ENCODE measurements at places on chromosomes 1 and 21.

DNA sequence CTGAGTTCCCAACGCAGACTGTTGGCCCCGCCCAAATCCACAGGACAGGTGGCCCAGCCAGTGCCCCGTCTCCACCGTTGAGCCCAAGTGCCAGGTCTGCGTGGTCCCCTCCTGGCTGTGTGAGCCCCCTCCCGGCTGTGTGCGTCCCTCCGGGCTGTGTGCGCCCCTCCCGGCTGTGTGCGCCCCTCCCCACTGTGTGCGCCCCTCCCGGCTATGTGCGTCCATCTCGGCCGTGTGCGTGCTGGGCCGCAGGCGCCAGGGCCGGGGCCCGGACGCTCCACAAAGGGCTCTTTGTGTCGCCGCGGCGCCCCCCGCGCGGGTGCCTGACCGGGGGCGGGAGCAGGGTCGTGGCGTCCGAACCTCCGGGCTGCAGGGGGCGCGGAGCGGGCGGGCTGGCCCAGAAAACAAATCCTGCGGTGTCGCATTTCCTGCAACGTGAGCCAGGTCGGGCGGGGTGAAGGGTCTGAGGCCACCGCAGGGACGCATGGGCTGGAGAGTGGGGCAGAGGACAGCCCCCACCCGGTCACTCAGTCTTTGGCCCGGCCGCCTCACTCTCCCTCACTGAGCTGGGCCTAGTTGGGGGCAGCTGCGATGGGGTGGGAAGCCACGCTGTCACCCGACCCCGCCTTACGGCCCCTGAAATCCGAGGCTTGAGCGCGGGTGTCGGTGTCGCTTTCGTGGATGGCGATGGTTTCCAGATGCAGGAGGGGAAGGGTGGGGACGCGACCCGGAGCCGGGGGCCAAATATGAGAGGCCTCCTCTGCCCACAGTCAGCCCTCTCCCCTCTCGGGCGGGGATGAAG is 18.8 kb downstream of the TNFRSF25 start:
- no peak for DNase-seq

DNA sequence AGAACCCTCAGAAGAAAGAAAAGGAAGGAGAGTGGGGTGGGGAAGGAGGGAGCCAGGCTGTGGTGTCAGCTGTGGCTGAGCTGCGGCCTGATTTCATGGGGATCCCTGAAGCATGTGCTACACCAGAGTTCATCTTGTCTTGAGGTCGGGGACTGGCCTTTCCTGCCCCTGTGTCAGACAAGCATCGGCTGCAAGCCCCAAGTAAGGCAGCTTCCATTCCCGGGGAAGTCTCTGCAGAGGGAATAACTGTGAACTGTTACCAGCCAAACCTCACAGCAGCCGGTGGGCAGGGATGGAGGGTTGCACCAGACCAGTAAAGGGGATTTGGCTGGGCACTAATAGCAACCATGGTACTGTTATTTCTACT is 35.7 kb upstream of the BTG2 start:
- no peak for DNase-seq

DNA sequence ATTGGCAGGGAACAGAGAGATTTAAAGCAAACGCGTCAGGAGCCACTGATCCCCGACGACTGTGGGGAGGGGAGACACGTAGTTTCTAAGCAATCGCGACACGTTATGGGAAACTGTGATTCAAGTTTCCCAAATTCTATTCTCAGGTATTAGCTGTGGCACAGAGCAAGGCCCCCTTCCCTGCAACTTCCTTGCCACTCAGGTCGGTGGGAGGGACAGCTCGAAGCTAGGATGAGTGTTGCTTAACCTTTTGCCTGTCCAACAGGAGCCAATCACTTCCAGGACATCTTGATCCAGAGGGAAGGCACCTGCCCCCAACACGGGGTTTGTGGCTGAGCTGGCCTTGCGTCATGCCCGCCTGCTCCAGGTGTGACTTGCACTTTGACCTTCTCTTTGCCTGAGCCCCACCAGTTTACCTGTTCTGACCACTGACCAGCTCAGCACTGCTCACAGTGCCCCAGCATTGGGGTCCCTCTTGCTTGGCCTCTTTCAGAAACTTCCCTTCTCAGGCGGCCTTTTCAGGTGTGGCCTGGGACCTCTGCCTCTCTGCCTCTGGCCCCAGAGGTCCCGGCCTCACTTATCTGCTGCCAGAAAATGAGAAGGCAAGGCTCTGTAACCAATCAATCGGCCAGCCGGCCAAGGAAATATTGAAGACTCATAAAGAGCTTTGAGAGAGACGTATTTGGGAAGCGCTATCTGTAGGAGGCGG is 24.6 kb downstream of the TEX35 start:
- DNase-seq = no peak

DNA sequence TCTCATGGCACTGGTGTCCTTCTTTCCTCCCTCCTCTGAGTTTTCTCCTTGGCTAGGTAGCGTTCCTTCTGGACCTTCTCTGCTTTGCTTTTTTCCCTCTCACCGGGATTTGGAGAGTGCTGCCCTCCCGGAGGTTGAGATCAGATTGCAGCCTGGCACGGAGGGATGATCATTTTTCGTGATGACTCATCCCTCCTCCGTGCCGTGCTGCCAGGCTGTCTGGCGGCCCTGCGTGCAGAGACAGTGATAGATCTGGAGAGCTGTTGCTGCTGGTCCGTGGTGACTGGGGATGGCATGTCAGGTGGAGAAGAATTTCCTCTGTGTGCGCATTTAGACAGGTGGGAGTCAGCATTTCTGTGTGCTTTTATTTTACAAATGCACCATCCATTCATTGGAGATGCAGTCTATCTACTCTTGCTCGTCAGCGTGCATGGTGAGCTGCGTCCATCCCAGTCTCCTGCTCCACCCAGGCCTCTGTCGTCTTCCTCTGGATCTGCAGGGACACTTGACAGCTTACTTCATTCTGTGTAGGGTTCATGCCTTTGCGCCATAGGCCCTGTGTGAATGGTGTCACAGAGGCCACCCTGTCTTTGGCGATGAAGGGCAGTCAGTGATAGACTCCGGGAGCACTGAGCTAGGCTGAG is 104.4 kb downstream of the PCBP3 start:
- peak; percentile 60 for DNase-seq

DNA sequence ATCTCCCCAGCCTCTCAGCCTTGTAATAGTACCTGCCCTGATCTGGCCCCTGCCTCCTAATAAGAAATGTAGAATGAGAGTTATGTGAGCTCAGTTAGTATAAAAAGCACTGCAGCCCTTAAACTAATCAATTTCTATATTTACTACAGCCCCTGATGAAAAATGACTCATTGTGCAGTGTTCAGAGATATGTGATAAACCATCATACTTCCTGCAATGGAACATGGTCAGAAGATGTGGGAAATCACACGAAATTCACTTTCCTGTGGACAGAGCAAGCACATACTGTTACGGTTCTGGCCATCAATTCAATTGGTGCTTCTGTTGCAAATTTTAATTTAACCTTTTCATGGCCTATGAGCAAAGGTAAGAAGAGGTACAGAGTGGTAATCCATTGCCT is 176.8 kb upstream of the PDE4B start:
- no peak for DNase-seq

- peak; percentile 57 for DNase-seq
These were observed 61.1 kb upstream of the HP1BP3 start for GRCh38 chr1:20848162-20848561.

DNA sequence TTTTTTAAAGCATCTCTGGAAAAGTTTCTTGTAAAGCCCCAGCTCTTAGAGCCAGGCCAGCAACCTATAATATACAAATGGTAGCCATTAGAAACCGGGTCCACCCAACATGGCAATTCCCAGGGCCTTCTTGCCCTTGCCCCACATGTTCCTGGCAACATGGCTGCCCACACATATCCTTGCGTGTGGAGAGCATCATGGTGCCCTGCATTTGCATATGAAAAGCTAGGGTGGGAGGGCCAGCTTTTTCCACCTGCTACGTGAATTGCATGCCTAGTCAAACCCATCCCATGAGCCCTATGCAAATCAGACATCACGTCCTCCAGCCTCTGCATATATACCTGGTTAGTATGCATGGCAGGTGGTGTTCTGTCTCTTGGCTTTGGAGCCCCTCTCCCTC is 88.2 kb downstream of the RABGAP1L start:
- no peak for DNase-seq

DNA sequence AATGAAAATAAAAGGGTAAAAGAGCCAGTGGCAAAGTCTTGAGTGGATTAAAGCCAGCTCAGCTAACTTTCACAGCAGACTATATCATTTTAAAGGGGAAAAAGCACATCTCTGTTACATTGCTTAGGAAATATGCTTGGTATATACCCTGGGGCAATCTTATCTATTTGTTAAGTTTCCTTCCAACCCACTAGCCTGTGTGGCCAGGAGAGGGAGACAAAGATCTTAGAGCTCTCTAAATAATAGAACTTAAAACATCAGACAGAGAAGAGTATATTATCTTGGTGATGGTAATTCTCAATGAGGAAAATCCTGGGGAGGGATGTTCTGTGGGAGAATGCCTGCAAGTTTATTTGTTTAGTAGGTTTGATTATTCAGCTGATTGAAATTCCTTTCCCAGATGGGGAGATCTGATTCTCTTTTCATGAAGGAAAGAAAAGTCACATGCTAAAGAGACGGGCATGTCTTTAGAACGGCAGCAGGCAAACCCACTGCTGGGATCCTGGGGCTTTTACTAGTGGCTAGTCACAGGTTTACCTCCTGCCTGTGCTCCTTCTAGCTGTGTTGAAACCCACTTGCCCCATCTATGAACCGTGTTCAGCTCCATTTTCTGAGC is 3.6 kb downstream of the KCNE2 start:
- DNase-seq = peak; percentile 91

DNA sequence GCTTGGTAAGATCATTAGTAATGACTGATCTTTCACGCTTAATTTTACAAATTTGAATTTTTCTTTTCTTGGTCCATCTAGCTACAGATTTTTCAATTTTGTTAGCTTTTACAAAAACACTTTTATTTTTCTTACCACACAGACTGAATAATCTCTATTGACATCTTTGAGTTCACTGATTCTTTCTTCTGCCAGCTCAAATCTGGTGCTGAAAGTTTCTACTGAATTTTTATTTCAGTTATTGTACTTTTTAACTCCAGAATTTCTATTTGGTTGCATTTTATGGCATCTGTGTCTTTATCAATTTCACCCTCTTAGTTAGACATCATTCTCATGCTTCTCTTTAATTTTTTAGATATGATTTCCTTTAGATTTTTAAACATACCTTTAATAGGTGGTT is 584.7 kb downstream of the LMO4 start:
- DNase-seq = no peak

- peak; percentile 86 for DNase-seq
These were observed 67.8 kb downstream of the VPS26C start for GRCh38 chr21:37199057-37199924.

DNA sequence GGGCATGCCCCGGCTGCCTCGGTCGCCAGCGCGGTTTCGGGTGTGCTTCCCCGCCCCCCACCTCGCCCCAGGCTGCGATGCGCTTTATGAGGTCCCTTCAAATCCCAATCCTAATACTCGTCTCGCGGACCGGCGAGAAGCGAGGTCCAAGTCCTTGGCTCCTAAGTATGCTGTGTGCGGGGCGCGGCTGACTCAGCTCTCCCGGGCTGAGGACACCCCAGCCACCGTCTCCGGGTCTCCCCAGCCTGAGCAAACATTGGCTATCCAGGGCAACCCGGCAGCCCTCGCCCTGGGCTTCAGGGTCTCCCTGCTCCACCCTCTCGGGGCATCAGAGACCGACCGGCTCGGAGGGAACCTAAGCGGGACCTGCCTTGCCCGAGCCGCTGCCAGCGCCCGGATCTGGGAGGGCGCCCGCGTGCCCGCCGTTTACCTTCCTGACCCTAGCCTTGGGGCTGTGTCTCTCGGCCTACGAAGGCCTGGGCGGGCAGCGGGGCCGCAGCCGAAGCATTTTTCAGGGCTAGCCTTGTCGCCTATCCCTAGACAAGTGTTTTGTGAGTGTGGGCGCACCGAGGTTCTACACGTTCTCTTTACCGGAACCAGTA is 1.2 kb downstream of the ITPKB start:
- peak; percentile 68 for DNase-seq

DNA sequence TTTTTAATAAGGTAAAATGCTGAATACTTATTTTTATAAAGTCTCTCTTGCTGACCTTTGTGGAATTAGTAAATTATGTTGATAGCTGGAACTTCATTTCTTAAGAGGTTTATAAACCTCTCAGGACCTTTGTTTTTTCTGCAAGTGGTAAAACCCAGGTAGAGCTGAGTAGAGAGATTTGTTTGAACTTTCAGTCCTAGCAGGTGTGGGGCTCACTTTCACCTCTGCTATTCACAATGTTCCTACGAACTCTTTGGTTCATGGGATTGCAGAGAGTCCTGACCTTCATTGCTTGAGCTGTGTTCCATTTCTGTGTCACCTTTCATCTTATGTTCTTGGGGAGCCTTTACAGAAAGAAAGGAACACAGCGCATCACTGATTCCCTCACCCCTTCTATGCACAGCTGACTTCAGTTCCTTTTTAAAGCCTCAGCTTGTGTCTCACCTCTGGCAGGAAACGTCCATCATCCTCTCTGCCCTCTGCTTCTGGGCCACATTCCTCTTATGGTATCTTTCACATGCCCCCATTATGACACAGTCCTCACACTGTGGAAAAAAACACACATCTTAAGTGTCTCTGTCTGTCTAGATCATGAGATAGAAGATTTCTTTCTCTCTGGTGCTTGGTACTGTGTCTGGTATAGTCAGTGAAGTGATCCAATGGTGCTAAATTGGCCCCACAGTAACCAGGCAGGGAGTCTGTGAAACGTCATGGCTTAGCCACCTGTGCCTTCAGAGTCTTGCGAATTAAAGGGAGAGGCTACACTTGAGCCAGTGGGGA is 262.5 kb upstream of the B3GALT2 start:
- DNase-seq = no peak

- DNase-seq = no peak
These were observed 24.7 kb downstream of the QSOX1 start for GRCh38 chr1:180179162-180179957.

- no peak for DNase-seq
These were observed 4.3 kb downstream of the METTL13 start for GRCh38 chr1:171785766-171786165.

- DNase-seq = no peak
These were observed 140.5 kb downstream of the IFI44 start for GRCh38 chr1:78790174-78790573.

DNA sequence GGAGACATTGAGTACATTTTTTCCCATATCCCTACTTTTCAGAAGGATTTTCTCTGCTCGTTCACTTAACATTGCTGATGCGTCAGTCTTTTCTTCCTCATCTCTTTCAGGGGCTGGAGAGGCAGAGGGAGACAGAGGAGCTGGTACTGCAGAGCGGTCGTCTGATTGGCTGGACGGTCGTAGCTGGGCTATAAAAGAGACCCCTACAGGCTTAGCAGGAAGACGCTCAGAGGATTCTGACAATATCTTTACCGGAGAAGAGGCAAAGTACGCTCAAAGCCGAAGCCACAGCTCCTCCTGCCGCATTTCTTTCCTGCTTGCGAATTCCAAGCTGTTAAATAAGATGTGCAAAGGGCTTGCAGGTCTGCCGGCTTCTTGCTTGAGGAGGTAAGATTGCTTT is at the start of gene RGS4:
Gene RGS4 (plus strand): TSS at position 220 of the 400 bp plus-strand sequence. CDS start 124 bp downstream, at position 344.
- peak; percentile 96 for DNase-seq

Measured in EL (cell line).